ENCODE measurements at places on chromosomes 12 and 14. TPM values are rescaled to one million over a fixed set of nuclear protein-coding genes. Genes with fewer than 3 reads are reported as not detected.

GRCh38 chr14:55123852-55124639 is 5.0 kb upstream of the LGALS3 start:
- DNase-seq, result no peak

DNA sequence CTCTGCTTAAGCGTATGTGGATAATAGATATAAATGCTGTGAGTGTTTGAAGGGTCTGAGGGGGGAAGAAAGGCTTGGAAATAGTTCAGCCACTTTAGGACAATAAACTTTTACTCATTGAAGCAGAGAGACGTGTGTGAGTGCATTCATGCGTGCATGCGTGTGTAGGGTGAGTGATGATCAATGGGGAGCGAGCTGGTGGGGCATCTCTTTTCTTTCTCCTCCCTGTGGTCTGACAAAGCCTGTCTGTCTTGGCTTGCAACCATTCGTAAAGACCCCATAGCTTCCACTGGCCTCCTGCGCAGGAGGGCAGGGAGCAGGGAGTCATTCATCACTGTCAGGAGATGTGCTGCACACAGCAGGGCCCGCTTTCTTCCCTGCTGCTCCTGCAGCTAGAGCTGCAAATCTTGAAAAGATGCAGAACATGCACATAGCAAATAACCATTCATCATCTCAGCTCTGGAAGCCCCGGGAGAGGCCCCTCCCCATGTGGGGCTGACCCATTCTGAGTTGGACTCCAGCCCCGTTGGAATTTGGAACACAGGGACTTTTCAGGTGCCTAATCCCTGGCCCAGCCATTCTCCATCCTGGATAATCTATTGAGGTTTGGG is 223.2 kb downstream of the PPM1H start:
- DNase-seq, result no peak

DNA sequence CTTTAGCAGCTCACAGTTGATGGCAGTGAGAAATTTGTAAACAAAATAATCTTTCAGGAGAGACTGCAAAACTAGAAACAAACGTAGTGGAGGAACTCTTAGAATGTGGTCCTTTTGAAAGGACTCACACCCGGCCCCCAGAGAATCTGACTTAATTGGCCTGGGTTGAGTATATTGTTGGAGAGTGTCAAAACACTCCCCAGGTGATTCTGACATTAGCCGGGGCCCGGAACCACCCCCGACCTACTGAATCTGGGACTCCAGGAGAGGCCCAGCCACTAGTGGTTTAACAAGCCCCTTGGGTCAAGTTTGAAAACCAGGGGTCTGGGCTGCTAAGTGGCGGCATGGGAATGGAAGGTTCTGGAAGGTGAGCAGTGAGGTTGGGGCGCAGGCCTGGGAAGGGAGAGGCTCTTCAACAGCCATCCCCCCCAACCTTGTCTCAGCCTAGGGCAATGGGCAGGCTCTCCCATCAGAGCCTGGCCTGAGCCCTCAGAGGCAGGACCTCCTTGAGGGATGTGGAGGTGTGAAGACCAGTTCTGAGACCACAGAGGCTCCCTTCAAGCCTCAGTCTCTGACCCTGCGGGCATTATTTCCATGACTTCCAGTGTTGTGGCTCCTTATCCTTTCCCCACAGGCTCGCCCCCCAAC is 1.1 kb upstream of the ELK3 start:
- DNase-seq, result no peak

DNA sequence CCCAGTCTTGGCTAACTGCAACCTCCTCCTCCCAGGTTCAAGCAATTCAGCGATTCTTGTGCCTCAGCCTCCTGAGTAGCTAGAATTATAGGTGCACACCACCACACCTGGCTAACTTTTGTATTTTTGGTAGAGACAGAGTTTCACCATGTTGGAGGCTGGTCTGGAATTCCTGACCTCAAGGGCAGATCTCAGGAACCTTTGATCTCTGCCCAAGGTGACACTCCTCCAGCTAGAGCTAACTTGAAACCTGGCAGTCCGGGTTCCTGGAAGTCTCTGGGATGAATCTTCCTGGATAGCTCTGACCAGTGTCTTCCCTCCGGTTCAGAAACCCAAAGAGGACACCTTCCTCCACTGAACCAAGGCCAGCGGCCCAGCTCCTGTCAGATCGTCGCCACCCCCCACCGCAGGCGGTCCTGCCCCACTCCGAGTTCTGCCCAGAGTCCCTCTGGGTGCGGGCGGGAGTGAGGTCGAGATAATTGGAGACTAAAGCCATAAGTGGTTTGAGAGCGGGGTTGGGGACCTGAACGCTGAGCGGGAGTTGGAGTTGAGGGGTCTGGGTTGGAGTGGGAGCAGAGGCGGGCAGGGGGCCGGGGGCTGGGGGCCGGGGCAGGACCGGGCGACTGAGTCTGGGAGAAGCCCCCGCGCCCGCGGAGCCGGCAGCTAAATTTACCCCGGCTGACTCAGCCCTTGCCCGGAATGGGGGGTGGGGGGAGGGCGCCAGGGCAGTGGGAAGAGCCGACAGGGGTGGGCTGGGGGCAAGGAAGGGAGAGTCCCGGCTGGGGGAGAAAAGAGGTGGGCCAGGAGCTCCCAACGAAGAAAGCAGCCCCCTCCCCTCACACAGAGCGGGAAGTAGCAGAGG is 4.7 kb downstream of the DDN start:
- DNase-seq, result no peak

DNA sequence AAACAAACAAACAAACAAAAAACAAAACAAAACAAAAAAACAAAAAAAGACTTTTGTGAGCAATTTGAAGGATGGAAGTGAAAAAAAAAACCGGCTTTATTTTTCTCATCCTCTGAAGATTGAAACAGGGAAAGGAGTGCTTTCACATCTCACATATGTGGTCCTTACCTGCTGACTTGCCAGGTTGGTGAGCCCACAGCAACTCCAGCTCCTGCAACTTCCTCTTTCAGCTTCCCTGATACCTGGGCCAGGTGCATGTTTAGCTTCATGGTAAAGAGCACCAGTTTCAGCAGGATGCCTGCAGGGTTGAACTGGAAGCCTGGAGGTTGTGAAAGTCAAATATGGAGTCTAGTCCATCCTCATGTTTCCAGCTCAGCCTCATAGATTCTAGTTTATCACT is 221.2 kb upstream of the OTX2 start:
- no peak for DNase-seq

- DNase-seq, result peak; percentile 98
Measured at GRCh38 chr14:24965934-24966578, 83.9 kb downstream of the STXBP6 start.

DNA sequence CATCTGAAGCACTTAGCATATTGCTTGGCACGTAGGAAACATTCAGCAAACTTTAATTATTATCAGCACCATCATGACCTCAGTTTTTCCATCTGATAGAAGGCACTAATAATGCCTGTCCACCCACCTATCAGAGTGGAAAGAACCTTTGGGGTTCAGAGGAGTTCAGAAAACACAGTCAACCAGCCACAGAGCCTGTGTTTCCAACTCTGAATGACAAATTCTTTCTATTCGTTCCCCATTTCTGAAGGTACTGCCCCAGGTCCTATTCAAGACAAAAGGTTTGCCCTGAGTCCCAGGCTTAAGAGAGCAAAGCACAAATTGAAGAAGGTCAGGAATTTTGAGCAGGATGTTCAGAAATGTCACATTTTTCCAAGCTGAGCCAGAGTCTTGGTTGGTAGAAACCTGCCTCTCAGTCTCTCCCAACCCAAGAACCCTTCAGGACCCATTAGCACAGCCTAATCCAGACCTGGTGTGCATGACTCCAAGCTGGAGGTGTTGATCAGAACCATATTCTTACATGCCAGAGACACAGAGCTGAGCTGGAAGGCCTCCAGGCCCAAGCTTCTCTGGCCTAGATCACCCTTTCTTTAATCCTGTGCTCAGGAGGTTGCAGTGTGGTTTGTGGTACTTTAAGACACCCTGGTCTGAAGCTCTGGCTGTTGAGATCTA is 114.4 kb downstream of the TBX5 start:
- no peak for DNase-seq

DNA sequence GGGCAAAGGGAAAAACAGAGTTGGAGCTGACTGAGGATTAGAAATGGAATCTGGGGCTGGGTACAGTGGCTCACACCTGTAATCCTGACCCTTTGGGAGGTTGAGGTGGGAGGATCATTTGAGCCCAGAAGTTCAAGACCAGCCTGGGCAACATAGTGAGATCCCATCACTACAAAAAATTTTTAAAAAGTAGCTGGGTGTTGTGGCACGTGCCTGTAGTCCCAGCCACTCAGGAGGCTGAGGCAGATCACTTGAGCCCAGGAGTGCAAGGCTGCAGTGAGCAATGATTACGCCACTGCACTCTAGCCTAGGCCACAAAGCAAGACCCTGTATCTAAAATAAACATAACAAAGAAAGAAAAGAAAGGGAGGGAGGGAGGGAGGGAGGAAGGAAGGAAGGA is 14.9 kb upstream of the DCP1B start:
- DNase-seq, result no peak

DNA sequence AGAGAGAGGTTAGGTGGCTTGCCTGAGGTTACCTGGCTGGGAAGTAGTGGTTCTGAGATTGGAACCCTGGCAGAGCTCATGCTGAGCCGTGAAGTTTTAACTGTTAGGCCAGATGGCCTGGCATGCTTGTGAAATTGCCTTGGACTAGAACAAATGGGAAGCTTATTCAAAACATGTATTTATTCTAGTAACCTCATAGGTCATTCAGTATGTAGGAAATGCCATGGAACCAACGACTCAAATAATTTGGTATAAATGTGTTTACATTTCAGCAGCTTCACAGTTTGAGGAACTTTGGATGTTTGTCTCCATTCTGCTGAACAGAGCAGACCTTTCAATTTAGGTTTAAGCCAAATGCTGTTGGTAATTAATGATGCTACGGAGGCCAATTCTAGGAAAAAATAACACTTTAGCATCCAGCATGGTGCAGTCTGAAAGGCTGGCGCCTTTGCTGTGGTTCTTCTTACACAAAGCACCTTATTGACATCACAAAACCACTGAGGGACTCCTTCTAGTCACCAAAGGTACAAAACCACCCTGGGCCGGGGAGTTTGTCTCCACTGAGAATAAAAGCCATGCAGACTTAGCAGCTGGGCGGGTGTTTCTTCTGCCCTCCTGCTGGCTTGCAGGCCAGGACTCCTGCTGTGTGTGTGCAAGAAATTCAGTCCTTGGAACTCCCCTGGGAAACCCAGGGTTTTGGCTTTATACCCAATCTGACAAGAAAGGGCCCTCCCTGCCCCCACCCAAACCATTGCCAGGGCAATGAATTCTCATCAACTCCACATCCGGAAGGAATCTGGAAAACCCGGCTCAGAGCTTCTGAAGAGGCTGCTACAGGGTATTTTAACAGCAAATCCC is 64.2 kb downstream of the ELK3 start:
- DNase-seq, result peak; percentile 64

LRP1-AS gene
- not detected for total RNA-seq

NTN4 gene
- 9.4 TPM for total RNA-seq

FANCM gene
- 12.9 TPM for total RNA-seq
